ENCODE measurements at places on chromosomes 13 and 19.

DNA sequence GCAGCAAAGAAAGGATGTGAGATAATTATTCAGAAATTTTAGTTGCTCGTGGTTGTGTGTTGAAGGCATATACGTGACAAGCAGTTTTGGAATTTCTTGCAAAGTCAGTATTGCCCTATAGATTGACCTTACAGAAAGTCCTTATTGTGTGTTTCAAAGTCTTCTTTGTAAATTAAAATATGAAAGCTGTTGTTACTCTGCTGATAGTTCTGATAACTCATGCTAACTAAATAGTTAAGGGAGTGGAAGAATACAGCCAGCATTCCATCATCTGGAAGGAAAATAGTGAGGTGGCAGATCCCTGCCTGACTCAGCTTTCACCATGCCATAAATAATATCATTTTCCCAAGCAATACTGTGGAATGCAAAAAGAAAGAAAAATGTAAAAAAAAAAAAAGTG lies 27.2 kb downstream of the WASF3 start:
- no peak for DNase-seq

GRCh38 chr19:50328873-50329145 lies 368 bp downstream of the KCNC3 start:
- DNase-seq, result no peak

DNA sequence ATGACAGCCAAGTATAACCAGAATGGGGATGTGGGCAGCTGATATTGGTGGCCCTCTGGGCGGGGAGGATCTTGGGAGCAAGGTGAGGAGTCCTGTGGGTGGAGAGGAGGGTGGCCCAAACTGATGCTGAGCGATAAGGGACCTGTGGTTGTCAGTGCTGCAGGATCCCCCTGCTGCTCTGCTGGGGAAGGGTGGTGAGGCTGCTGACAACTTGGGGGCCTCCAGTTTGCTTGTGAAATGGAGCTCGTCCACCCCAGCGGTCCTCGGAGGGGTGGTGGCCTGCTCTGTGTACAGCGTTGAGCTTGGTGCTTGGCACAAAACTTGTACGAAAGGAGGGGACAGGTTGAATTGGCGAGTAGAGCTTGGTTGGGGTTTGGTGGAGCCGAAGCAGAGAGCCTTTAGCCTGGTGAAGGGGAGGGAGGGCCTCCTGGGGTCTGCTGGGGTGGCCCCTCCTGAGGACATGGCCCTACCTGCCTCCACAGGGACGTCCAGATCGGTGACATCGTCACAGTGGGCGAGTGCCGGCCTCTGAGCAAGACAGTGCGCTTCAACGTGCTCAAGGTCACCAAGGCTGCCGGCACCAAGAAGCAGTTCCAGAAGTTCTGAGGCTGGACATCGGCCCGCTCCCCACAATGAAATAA lies 2.9 kb downstream of the RPS11 start:
- DNase-seq, result peak; percentile 62

DNA sequence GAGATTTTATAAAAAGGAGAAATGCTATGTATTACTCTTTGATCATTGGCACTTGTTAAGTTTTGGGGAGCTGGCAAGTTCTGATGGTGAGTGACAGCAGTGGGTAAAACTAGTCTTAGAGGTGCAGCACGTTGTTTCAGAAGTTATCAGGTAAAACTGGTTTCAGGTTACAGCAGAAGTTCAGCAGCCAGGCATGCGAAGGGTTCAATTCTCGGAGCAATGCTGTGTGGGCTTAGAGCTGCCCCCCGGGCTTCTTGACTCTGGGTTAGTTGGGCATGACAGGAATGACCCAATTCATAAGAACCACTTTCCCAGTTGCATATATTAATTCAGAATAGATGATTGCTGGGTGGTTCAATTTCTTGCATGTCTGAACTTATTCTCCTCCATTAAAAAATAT lies 34.8 kb downstream of the ING1 start:
- DNase-seq, result no peak

DNA sequence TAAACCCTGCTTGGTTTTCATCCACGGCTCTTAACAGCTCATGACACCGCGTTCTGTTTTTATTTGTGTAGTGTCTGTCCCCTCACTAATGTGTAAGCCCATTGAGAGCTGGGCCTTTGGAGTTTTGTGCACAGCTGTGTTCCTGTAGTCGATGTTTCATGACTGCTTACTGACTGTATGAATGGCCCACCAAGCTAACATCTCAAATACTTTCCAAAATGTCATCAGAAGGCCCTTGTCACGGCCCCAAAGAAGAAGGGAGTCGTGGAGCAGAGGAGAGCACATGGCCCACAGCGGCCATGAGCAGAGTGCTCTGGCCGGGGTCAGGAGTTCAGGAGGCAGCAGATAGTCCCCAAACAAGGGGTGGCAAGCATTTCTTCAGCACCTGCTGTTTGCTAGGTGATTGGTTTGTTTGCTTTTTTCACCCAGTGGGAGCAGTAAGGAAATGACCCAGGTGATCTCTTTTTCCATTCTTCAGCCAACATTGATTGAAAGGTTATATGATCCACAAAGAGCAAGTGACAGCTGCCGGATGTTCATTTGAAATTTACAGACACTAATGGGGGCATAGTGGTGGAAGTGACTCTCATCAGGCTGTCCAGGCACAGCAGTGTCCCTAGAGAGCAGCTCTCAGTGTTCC lies 315.2 kb downstream of the ATP8A2 start:
- no peak for DNase-seq

GRCh38 chr13:30965380-30965779 lies 32.9 kb downstream of the TEX26 start:
- DNase-seq, result no peak

- DNase-seq, result no peak
Observed at GRCh38 chr13:50033725-50034124, 18.5 kb downstream of the KCNRG start.

GRCh38 chr13:30341815-30342570 lies 34.6 kb upstream of the KATNAL1 start:
- no peak for DNase-seq

DNA sequence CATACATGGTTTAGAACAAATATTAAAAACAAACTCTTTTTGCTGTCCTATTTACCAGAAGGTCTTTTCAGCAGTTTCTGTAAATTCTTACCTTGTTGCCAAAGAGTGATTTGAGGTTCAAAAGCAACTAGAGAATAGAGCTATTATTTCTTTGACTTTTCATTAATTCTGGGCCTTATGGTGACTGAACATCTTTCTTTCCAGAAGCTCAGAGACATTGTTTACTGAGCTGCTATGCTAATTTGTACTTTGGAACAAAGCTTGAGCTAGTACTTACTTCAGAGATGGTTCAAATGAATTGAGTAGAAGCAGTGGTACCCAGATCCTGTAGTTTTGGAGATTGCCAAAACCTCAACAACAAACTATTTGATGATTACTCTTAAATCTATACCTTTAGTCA lies 331.2 kb downstream of the SPRY2 start:
- DNase-seq, result no peak

- peak; percentile 53 for DNase-seq
Observed at GRCh38 chr19:12834976-12835757, 788 bp upstream of the RTBDN start.

DNA sequence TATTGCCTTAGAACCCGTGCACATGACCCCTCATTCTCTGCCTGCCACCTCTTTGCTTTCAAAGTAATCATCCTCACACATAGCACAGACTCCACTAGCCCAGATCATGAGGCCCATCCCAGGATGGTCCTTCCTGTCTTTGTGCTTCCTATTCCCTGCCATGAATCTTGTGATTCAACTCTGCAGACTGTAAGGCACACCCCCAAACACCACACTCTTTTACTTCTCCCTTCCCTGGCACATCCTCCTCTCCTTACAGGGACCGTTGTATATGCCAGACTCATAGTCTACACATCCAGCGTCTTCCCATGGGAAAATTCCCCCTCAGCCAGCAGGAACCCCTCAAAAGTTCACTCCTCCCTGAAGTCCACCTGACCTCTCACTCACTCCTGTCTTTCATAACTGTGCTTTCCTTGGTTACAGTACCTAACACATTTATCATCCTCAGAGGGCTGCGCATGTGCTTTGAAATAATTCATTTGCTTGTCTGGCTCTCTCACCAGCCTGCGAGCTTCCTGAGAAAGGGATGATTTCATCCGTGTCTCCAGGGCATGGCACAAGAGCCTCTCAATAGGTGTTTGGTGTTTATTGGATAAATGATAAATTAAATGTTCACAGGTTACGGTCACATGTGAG lies 26.8 kb upstream of the LRCH1 start:
- no peak for DNase-seq

GRCh38 chr13:45863709-45864590 lies 12.4 kb upstream of the SIAH3 start:
- no peak for DNase-seq

DNA sequence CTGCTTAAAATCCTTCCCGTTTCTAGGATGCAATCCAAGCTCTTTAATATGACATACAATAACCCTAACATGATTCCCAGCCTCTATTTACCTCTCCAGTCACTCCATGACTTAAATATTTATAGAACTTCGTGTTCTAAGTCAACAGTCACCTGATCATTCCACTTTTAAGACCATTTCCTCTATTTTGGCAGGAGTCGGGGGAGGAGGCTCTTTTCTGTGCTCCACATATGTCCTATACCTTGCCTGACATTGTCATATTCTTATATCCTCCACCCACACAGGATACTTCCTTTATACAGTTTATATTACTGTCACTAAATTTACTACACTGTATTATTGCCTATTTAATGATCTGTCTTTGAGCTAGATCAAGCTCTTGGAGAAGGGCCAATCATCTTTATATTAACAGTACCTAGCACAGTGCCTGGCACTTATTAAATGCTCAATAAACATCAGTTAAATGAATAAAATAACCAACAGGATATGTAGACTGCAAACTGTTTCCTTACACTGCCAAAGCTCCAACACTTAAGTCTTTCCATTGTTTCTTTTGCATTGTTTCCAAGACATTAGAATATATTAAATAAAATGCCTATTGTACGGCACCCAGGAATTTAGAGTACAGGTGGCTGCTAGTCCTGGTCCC lies 2.7 kb downstream of the ARGLU1 start:
- no peak for DNase-seq

GRCh38 chr13:99381766-99382165 lies 74.6 kb upstream of the GPR183 start:
- DNase-seq, result no peak

DNA sequence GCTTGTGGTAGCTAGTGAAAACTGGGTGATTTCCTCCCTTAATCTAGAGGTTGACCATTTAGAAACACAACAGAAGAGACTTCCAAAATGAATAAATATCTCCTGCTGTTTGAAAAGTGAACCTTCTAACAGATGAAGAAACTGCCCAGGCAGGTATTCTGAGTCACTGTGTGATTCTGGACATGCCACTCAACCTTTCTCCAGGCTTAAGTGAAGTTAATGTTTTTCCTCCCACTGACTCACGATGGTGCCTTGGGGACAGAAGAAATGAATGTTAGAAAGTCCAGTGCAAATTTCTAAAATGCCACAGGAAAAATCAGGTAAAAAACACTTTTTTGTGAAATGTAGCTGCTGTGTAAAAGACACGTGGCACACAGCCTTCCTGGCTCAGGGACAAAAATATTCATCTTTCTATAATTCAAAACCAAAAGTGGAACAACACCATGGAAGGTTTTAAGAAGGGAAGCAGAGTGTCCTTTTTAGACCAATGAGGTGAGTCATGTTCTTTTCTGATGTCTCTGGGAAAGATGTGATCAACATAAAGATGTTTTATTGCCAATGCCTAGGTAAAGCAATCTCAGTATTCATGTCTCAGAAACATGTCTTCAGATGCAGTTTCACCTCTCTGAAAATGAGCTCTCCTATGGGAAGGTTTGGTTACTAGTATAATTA lies 9.1 kb downstream of the UBE2L5 start:
- DNase-seq, result no peak

DNA sequence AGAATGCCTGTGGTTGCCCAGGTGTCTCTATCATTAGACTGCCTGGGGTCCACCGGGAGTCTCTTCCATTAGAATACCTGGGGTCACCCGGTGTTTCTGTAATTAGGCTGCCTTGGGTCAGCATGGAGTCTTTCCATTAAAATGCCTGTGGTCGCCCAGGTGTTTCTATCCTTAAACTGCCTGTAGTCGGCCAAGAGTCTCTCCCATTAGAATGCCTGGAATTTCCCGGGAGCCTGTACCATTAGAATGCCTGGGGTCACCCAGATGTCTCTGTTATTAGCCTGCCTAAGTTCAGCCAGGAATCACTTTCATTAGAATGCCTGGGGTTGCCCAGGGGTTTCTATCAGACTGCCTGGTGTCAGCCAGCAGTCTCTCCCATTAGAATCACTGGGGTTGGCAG lies 1492.8 kb downstream of the UQCRFS1 start:
- no peak for DNase-seq

- no peak for DNase-seq
Observed at GRCh38 chr13:97627566-97627965, 193.6 kb downstream of the RAP2A start.

DNA sequence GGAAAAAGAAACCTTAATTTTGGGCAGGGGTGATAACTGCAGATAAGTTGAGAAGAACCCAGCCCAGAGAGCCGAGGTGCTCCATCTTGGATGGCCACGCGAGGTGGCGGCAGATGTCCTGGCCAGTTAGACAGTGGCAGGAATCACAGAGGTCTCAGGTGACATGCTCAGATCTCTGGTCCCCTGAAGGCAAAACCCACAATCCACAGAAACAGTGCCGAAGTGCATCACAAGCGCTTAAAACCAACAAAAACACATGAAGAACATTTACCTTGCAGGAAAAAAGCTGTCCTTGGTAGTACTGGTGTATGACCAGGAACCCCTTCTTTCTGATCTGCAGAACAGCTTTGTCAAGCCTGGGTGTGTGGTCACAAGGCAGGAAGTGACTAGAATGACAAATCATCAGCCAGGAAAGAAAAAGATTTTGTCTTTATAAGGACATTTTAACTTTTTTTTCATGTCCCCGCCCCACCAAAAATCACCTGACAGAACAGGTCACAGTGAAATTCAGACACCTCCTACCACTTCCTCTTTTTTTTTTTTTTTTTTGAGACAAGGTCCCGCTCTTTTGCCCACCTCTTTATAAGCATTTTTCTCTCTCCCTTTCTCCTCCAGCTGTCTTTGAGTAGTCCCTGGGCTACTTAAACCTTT lies at the start of gene LCP1:
LCP1 (minus strand) TSS at position 338 of the 651 bp plus-strand sequence. CDS start 22,515 bp downstream, outside the sequence.
- peak; percentile 74 for DNase-seq

DNA sequence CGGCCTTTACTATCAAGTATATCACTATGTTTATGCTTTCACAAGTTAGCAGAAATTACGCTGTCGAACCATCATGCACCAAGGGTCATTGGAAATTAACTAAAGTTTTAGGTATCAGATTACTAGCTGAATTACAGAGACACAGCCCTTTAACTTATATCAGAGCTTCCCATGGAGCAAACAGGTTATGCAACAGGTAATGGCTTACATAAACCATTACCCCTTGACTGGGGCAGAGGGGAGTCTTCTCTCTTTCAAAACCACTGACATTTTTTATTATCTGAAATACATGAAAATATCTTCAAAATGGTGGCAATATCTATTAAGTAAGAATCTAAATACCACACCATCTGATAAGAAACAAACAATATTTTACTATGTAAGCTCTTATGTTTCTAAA lies 1692.9 kb upstream of the SLC10A2 start:
- DNase-seq, result no peak

GRCh38 chr19:33194532-33194885 lies 379 bp downstream of the LRP3 start:
- no peak for DNase-seq

GRCh38 chr13:39688278-39688677 lies 32.8 kb downstream of the COG6 start:
- DNase-seq, result no peak

GRCh38 chr13:75689686-75690085 lies 53.6 kb downstream of the LMO7 start:
- no peak for DNase-seq

Measured in activated T-cell treated with anti-CD3 and anti-CD28 coated beads, Interleukin-2, amount 50 U/mL, for 24 hours (primary cell).